Activated naive CD4-positive, alpha-beta T cell treated with anti-CD3 and anti-CD28 coated beads, Interleukin-2, amount 10 ng/mL, durations not matched to agents 5 hours and 36 hours (primary cell): ENCODE measurements at places on chromosomes 2 and 18. TPM values are rescaled to one million over a fixed set of nuclear protein-coding genes. Genes with fewer than 3 reads are reported as not detected.

SP140L gene
- 121 TPM for total RNA-seq

CRYGC gene
- not detected for total RNA-seq

GYPC gene
- 203 TPM for total RNA-seq

LYPD6B gene
- not detected for total RNA-seq

MC5R gene
- not detected for total RNA-seq

C1QL2 gene
- not detected for total RNA-seq

CREB1 gene
- total RNA-seq: 83.4 TPM

REG3G gene
- total RNA-seq: not detected

KIF1A gene
- 0.23 TPM for total RNA-seq

PRKRA gene
- 33.7 TPM for total RNA-seq

HJURP gene
- 93.8 TPM for total RNA-seq

PLCD4 gene
- total RNA-seq: 0.38 TPM

LYG1 gene
- 1.2 TPM for total RNA-seq

FOXD4L1 gene
- 0.40 TPM for total RNA-seq

HDAC4 gene
- 68.9 TPM for total RNA-seq

FRZB gene
- not detected for total RNA-seq

RAB1A gene
- 56.3 TPM for total RNA-seq

FSHR gene
- total RNA-seq: not detected

B3GNT7 gene
- total RNA-seq: not detected

BMP10 gene
- not detected for total RNA-seq

ANKRD53 gene
- total RNA-seq: not detected

NBEAL1 gene
- total RNA-seq: 14.7 TPM

RAB6C gene
- total RNA-seq: not detected

NTSR2 gene
- not detected for total RNA-seq
